ENCODE measurements at places on chromosomes 11 and 22.
A peak's percentile ranks its signal among the peaks of the same experiment; 100 is the strongest.

GRCh38 chr11:93198215-93198845 lies 539 bp upstream of the SLC36A4 start:
- no peak for DNase-seq

- no peak for DNase-seq
These were observed 785.7 kb upstream of the CCDC90B start for GRCh38 chr11:84071851-84072250.

GRCh38 chr11:16335236-16335962 lies 20.9 kb downstream of the SOX6 start:
- no peak for DNase-seq

- DNase-seq = no peak
These were observed 428.5 kb downstream of the METTL15 start for GRCh38 chr11:28536504-28537267.

DNA sequence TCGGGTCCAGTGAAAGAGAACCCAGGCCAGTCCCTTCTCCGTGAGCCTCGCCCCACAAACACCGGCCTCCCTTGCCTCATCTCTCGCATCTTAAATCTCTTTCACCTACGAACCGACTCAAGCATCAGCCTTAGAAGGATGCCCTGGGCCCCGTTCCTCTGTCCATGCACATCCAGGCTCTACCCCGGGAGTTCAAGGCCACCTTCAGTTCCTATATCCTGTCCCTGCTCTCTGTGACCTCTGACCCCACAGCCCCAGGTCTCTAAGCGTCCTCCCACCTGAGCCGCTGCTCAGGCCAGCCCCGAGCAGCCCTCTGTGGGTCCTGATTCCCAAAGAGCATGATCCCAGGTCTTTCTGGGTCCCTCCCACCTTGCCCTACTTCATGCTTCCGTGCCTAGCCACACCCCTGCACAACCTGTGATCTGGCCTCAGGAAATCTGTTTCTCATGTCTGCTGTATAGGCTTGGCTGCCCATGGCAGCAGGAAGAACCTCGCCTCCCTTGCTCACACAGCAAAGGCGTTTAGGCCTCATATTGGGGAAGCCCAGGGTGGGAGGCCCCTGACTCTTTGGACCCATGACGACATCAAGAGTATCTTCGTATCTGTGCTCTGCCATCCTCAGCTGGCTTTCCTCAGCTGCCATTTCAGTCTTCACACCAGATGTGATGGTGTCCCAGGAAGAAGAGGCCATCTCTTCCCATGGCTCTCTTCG lies 77.5 kb upstream of the SEPTIN5 start:
- no peak for DNase-seq

GRCh38 chr22:47849576-47849975 lies 1087.1 kb downstream of the TBC1D22A start:
- DNase-seq = no peak

DNA sequence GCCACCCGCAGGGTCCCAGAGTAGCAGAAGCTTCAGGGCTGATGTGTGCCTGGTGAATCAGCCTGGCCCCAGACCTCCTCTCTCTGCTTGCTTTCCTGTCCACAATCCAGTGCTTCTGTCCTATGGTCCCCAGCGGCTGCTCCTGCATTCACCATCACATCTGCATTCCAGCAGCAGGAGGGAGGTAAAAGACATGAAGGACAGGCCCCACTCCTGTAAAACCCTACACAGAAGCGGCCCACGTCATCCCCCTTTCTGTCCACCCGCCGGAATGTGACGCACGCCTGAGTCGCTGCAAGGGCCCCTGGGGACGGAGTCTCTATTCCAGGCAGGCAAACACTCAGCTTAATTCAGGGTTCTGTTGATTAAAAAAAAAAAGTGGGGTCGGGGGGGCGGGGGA lies 58.3 kb downstream of the CDKN1C start:
- DNase-seq = no peak

DNA sequence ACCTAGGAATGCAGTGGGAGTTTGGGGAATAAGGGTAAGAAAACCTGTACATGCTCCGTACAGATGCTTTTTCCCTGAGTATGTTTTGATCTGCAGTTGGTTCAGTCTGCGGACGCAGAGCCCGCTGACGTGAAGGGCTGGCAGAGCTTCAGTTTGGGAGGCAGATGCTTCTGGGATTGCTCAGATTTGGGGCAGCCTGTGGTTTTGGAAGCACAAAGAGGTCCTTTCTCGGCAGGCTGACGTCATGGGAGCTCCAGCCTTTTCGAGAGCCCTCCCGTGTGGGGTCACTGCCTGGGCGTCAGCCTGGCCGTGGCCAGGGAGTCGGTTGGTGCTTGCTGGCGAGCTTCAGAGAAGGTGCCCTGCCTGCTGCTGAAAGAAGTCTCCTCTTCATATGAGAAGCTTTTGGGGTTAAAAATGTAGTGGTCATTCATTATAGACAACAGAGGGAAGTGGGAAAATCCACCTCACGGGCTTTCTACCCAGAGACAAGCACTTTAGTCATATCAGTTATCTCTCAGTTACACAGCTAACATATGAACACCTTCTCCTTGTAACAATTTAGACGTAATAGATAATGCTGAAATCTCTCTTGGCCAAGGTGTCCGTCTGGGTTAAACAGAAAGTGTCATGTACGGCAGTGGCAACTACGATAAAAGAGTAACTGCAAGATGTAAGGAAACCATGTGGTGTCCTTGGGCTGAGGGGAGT lies 26.8 kb downstream of the TPCN2 start:
- DNase-seq = peak; percentile 64

- no peak for DNase-seq
These were observed 57.7 kb downstream of the TRAF6 start for GRCh38 chr11:36452236-36452940.

- no peak for DNase-seq
These were observed 56.8 kb downstream of the LDLRAD3 start for GRCh38 chr11:36000616-36001190.

DNA sequence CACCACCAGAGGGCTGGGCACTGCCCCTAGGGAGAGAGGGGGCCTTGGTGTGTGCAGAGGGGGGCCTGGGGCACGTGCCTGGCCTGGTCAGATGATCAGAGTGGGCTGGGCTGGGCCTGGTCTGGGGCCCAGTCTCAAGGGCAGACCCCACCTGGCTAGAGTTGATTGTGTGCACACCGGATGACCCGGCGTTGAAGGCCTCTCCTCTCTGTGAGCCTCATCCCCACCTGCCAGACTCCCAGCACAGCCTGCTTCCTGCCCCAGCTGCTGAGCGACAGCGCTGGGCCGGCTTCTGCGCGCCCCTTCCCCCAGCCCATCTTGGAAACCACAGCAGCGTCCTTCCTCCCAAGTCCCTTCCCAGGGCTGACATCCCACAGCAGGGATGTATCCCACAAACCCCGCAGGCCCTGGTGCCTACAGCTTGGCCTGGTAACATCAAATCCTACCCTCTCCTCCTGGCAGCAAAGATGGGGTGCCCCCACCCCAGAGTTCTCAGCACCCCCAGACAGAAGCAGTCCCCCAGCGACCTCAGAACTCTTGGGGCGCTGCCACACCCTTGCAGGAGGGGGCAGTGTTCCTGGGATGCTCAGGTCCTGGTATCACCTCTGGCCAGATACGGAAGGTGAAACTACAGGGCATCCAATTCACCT lies 11.0 kb upstream of the TSSC4 start:
- DNase-seq = no peak

DNA sequence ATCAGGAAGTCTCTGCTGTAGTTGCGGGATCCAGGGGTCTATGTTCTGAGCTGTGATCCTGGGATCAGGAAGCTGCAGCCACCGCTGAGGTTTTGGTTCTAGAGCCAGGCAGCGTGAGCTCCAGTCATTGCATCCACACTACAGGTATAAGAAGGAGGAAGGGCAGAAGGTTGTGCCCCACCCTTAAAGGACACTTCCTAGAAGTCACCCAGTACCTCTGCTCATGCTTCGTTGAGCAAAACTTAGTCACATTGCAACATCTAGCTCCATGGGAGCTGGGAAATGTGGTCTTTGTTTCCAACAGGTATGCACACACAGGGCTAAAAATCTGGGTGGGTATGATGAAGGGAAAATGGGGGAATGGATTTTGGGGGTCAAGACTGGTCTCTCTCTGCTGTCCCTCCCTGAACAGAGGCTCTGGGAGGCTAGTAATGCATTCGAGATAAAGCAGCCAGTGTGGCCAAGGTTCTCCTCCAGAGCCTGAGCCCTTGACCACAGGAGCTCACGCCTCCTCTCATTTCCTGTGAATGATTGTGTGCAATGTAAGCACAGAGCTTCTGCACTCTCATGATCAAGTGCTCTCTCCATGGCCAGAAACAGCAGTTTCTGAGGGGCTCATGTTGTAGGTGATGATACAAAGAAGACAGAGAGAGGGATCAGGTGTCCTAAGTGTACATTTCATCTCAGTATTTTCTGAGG lies 86.8 kb upstream of the OR4B1 start:
- no peak for DNase-seq

GRCh38 chr11:132032555-132032954 lies 662.1 kb downstream of the NTM start:
- no peak for DNase-seq

- no peak for DNase-seq
These were observed 33.8 kb downstream of the RASSF10 start for GRCh38 chr11:13042873-13043342.

DNA sequence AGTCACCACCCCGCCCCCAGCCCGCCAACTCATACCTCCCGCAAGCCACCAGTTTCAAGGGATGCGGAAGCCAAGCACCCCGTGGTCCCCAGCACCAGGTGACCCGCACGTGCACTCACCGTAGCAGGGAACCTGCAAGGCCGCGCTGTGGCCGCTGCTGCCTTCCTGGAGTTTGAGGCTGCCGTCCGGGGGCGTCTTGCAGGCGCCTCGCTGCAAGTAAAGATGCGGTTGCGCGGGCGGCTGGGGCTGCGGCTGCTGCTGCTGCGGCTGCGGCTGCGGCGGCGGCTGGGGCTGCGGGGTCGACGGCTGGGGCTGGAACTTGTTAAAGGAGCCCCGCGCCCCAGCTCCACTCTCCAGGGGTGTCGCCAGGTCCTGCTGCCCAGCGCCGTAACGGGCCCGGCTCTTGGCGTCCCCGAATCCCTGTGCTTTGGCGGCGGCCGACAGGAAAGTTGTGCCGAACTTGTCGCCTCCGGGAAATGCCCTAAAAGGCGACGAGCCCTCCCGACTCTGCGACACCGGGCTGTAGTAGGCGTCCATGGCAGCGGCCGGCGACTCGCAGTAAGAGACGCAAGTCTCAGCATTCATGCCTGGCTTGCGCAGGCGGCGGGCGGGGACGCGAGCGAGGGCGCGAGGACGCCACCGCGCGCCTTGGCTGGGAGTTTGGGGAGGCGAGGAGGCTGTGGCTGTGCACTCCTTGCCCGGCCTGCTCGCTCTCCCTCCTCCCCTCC lies at the start of gene ALX4:
TSS of gene ALX4 (minus strand) at position 662 of the 728 bp plus-strand sequence. CDS start at position 585, 77 bp downstream.
- DNase-seq = no peak

DNA sequence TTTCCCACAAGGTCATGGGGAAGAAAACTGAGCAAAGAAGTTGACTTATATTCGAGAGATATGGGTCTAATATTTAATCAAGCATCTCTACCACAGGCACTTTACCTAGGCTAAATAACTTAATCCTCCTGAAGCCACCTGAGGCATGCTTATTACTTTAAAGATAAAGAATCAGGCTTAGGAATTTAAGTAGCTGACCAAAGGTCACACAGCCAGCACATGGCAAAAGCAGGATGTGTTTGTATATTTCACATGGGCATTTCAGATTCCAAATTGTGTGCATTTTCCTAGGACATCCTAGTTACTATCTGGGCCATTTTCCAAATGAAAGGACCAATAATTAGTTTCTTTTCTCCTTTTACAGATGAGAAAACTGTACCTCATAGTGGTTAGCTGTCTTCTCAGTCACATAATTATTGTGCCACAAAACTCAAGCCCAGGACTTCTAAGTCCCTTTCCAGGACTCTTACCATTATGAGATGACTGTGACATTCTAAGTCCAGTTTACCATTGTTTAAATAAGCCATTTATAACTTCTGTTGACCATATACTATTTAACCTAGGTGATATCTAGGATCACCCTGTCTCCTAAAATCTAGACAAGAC lies 112.1 kb upstream of the ZC3H12C start:
- no peak for DNase-seq

GRCh38 chr11:44565211-44565952 lies at the start of gene CD82:
Gene CD82, plus strand, starts transcription at chr11:44565663. Its CDS starts 29,000 bp downstream, at chr11:44594663.
- DNase-seq = peak; percentile 100

GRCh38 chr11:72998676-72999075 lies 143.4 kb downstream of the FCHSD2 start:
- no peak for DNase-seq

DNA sequence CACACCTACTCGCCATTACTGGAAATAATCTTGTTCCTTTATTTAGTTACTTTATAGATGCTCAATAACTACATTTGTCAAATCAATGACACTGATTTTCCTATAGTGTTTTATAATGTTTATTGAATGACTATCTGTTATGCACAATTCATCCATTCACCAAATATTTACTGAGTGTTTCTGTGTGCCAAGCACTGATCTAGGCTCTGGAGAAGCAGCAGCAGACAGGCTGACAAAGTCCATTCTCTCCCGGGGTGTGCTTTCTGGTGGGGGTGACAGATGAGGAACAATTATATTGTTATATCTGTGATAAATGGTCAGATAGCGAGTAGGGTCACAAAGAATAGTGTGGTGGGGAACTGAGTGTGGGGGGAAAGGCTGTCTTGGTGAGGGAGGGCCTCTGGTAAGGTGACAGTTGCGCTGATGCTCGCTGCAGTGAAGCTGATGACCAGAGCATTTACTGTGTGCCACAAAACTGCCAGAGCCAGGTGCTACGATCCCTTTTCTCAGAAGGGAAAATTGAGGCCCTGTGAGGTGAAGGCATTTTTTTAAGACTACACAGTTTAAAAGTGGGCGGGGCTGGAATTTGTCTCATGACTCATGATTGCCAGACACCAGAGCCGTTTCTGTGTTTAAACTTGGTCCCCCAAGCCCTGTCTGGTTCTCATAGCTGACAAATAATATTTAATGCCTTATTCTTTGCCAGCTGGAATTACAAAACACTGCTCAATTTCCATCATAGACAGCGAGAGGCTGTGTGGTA lies 10.2 kb downstream of the PACS1 start:
- DNase-seq = no peak

DNA sequence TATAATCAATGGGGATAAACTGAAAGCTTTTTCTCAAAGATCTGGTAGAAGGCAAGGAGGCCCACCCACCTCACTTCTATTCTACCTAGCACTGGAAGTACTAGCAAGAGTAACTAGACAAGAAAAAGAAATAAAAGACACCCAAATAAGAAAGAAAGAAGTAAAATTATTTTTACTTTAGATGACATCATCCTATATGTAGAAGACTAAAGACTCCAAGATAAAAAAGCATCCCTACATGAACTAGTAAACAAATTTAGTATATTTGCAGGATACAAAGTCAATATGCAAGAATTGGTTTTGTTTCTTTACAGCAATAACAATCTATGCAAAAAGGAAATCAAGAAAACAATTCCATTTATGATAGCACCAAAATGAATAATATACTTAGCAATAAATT lies 201.5 kb upstream of the KIRREL3 start:
- DNase-seq = no peak

GRCh38 chr11:23990346-23991164 lies 506.3 kb upstream of the LUZP2 start:
- DNase-seq = no peak

All from anterior cingulate cortex (tissue), 58 donors.